ENCODE measurements at places on chromosomes 11 and 22. TPM values are rescaled to one million over a fixed set of nuclear protein-coding genes. Genes with fewer than 3 reads are reported as not detected.

DNA sequence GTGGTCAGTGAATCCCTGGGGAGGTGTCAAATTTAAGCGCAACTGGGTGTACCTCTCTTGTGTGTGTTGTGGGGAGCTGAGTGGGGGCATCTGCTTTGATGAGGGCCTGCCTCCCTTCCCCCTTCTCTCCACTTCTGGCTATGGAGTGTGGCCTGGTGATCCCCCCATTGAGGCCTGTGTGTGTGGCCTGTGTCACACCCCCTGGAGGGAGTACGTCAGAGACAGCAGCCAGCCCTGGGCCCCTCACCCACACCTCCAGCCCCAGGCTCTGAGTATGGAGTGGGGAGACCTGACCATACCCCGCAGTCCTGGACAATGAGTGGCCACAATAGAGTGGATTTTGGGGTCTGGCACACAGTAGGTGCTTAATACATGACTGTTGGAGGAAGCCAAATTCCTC is 51.4 kb upstream of the EIF3D start:
- no peaks in the 10 kb centered on the region for H3K36me3 ChIP-seq
- DNase-seq: no peak
- H3K4me3 ChIP-seq: no peak overlapping the region
- no peaks in the 10 kb centered on the region for H3K4me1 ChIP-seq
- H3K27me3 ChIP-seq: peaks cover 4% of the 10 kb centered on the region

- peaks cover 71% of the 10 kb centered on the region for H3K4me1 ChIP-seq
- H3K27ac ChIP-seq: peak overlapping the region; percentile 91
- no peaks in the 10 kb centered on the region for H3K27me3 ChIP-seq
- DNase-seq: no peak
- peak overlapping the region; percentile 61 for H3K4me3 ChIP-seq
Observed at GRCh38 chr22:42933485-42934091, 76.5 kb upstream of the ARFGAP3 start.

DNA sequence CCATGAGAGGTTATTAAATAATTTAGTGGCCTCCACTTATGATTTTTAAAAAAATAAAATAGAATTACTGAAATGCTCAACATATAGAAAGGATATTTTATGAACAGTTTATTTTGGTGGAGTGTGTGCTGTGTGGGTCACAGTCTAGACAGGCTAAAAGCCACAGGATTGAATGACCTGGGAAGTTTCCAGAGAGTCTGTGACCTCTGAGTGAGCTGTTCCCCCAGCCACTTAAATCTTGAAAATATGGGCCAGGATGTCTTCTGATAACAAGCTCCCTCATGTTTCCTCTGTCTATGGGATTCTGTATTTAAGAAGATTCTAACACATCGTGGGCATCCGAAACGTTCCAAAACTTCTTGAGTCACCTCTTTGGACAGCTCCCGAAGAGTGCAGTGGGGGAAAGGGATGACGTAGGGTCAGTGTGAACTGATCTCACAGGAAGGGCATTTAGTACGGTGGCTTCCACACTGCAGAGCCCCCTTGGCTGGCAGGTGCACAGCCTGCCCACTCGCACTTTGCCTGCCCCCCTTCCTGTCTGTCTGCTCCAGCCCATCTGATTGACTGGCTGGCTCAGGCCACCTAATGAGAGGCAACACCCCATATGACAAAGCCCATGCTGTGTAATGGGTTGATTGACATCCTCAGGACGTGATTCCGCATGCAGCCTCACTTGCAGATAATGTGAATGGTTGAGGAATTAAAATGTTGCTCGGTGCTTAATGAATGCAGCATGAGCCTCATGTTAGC is 97.4 kb downstream of the NTM start:
- H3K36me3 ChIP-seq: no peaks in the 10 kb centered on the region
- no peak overlapping the region for H3K4me3 ChIP-seq
- no peak for DNase-seq
- H3K27me3 ChIP-seq: no peaks in the 10 kb centered on the region

GRCh38 chr22:24566899-24567511 is 11.2 kb downstream of the SNRPD3 start:
- no peak overlapping the region for H3K4me3 ChIP-seq
- peaks cover 20% of the 10 kb centered on the region for H3K4me1 ChIP-seq
- no peak overlapping the region for H3K27ac ChIP-seq
- H3K36me3 ChIP-seq: peaks cover 38% of the 10 kb centered on the region
- DNase-seq: no peak
- H3K27me3 ChIP-seq: no peaks in the 10 kb centered on the region

GRCh38 chr22:17477391-17477833 is 85.9 kb upstream of the SLC25A18 start:
- H3K36me3 ChIP-seq: no peaks in the 10 kb centered on the region
- no peak for DNase-seq

DNA sequence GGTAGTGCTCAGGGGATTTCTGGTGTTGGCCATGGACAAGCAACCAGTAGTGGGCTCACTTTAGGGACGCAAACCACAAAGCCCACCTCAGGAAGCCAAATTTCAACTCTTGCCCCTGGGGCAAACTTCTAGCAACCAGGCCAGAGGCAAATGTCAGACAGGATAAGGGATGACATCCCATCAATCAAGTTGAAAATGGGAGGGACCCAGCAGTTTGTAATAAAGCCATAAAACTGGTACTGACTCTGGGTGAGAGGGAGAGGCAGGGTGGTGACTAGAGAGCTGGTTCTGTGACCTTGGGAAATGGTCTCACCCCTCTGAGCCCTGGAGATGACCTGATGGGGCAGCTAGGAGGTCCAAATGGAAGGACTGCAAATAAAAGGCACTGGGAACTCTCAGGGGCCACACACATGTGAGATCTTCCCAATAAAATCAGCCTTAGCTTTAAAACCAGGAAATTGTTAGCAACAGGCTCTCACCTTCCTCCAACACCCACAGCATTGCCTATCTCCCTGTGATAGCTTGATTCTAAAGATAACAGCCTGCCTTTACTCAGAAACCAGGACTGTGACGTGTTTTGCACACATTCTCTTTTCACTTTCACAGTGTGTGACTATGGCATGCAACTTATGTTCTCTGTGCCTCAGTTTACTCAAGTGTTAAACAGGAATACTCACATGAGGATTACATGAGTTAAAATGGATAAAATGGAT is 6.4 kb upstream of the TBC1D10A start:
- peak overlapping the region; percentile 11 for H3K4me3 ChIP-seq
- H3K27ac ChIP-seq: peak overlapping the region; percentile 56
- peaks cover 57% of the 10 kb centered on the region for H3K36me3 ChIP-seq
- H3K27me3 ChIP-seq: no peaks in the 10 kb centered on the region
- peaks cover 40% of the 10 kb centered on the region for H3K4me1 ChIP-seq
- DNase-seq: no peak

RFPL1 gene
- not detected for total RNA-seq

CHEK1 gene
- 123 TPM for total RNA-seq

RPS19BP1 gene
- total RNA-seq: 101 TPM

FLRT1 gene
- not detected for total RNA-seq

POU2AF1 gene
- total RNA-seq: 81.0 TPM

MPEG1 gene
- total RNA-seq: not detected
